ENCODE measurements at places on chromosomes 6 and 20.

- no peak for DNase-seq
Measured at GRCh38 chr6:65289491-65289890, 417.5 kb downstream of the EYS start.

DNA sequence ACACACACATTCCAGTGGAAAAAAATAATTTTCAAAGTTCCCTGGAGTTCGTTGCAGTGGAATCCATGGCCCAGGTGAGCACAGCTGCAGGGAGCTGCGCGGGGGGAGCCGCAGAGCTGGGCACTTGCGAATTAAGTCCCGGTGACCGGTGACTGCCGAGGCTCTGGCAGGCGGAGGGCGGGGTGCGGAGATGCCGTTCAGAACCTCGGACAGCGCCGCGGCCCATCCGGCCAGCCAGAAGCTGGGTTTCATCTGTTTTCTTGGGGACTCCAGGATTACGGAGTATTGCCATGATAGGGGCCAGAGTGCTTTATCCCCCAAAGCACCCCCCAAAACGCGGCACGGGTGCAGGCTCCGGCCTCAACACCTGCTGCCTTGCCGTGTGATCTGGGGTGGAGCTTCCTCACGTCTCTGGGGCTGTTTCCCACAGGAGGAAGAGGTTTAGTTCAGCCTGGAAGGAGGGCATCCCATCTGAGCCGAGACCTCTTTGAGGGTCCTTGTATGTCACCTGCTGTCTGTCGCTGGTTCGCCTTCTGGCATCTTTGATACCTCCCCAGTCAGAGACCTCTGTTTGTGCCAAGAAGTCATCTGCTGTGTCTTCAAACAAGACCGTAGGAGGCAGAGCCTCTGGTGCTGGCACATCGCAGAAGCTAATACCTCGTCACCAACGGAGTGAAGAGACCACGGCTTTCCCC, 99.4 kb downstream of the YTHDF1 start:
- no peak for DNase-seq

GRCh38 chr20:63315240-63315689, 22.3 kb downstream of the COL20A1 start:
- peak; percentile 9 for DNase-seq

DNA sequence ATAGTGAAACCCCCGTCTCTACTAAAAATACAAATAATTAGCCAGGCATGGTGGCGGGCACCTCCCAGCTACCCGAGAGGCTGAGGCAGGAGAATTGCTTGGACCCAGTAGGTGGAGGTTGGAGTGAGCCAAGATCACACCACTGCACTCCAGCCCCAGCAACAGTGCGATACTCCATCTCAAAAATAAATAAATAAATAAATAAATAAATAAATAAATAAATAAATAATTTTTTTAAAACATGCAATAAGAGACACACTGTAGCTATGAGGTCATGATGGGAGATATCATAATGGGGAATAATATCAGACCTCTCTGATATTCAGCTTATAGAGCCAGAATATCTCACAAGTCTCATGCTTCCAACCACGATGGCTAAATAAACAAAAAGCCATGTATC, 82.3 kb downstream of the CD24 start:
- no peak for DNase-seq

DNA sequence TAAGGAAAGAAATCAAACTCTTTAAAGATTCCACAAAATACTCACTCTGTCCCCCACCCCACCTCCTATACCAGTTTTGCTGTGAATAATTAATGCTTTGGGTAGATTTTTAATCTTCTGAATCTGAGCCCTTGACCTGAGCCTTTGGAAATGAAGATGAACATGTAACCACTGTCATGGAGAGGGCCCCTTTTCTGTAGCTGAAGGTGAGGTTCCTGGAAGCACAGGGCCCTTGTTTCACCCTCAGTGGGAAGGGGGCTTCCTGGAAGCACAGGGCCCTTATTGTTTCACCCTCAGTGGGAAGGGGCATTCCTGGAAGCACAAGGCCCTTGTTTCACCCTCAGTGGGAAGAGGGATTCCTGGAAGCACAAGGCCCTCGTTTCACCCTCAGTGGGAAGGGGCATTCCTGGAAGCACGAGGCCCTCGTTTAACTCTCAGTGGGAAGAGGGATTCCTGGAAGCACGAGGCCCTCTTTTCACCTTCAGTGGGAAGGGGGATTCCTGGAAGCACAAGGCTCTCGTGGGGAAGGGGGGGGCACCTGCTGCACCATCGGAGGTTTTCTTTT, 75.7 kb downstream of the DACT2 start:
- no peak for DNase-seq

GRCh38 chr20:46945465-46945864, 50.8 kb downstream of the EYA2 start:
- DNase-seq = no peak

Measured in CD4-positive, alpha-beta T cell treated with Interleukin-15 for 1 hour (primary cell).